ENCODE measurements at places on chromosomes 4 and X.
A peak's percentile ranks its signal among the peaks of the same experiment; 100 is the strongest.

DNA sequence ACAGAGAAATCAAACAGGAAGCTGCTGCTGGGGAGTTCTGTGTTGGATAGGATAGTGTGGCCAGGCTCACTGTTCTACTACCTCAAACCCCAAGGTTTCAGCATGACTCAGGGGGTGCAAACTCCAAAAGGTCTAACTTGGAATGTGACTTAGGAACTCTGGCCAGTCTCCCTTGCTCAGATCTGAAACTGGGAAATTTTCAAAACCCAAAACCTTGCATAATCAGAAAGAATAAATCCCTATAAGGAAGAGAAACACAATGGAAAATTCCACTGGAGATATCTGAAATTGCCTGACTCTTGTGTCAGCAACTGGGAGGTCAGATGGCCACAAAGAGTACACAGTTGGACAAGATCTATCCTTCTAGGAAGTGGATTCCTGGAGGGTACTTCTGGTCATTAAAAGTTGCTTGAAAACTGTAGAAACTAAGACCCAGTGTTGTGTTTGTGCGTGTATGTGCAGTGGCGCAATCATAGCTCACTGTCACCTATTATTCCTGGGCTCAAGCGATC lies 58.0 kb downstream of the PPEF2 start:
- DNase-seq: no peak

DNA sequence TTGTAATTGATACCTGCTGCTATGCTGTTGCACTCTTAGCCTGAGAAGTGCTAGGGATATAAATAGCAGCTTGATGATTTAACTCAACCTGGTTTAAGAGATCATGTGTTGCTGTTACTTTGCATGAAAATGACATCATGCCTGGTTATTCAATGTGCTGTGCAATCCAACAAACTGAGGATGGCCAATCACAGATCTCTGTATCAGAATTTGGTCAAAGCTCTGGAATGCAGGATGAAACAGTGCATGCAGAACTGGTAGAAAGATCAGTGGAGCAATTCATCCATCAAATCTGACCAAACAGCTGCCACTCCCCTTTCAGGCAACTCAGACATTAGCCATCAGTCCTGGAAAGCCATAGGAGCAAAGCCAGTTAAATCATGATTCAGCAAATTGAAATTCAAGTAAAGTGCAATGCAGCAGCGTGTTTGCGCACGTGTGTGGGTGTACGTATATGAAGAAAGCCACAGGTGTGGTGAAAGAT lies 160.3 kb upstream of the RASGEF1B start:
- DNase-seq: no peak

GRCh38 chr4:147960971-147961370 lies 229.1 kb downstream of the ARHGAP10 start:
- no peak for DNase-seq

DNA sequence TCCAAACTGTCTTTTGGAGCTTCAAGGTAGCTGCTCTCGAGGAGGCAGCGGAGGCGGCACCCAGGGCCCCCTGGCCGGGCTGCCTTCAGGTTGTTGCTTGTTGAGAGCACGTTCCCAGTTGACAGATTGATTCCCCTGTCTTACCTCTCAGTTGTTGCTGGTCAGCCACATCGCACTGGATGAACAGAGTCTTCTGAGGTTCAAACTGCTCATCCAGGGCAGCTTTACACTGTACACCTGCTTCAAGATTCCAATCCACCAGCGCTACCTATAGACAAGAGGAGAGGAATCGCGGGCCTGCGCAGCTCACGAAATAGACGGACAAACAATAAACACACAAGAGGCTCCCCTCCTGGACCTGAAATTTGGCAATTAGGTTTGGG lies 497 bp downstream of the HPGD start:
- peak; percentile 31 for DNase-seq

DNA sequence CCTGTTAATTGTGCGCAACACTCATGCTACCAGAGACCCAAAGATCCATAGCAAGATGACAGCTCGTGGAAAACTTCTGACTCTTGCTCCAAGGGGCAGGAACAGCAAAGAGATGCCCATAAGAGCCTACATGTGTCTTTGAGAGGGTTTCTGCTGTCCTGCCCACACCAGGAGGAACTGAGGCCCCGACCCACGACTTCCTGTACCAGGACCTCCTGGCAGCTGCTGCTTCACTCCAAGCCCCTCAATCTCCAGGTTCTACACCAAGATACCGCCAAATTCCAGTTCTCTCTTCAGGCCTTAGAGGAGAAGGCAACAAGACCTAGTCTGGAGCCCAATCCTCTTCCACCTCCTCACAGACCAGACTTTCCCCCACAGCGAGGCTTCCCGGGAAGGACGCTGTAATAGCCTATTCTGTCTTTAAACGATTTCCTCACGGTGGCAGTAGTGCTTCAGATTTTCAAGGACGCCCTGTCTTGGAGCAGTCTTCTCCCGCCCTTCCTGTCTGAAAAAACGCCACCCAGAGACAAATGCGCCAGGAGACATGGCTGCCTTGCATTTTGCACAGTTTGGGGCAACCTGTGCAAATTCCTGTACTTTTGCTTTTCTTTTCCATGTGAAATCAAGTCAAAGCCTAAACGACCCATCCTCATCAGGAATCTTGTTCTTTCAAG lies 230.2 kb upstream of the STK26 start:
- DNase-seq: peak; percentile 80

- DNase-seq: no peak
These were observed 357.9 kb downstream of the UNC5C start for GRCh38 chr4:95190751-95191436.

GRCh38 chr4:25667931-25668557 lies 12.4 kb downstream of the SLC34A2 start:
- no peak for DNase-seq

DNA sequence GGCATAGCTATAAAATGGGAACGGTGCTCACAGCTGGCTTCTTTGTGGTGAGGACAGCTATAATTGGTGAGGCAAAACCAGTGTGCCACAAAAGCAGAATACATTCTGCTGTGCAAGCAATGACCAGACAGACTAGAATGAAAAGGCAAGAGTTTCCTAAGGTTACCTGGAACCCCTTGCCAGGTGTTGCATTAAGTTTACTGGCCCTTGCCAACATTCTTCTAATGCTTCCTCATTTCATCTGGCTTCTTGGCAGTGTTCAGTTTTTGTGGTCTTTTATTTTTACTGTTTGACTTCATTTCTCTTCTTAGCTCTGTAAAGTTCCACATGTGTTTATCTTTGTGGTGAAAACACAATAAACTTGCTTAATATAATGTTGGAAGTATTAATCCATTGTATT lies 131.4 kb downstream of the PTTG2 start:
- DNase-seq: no peak

DNA sequence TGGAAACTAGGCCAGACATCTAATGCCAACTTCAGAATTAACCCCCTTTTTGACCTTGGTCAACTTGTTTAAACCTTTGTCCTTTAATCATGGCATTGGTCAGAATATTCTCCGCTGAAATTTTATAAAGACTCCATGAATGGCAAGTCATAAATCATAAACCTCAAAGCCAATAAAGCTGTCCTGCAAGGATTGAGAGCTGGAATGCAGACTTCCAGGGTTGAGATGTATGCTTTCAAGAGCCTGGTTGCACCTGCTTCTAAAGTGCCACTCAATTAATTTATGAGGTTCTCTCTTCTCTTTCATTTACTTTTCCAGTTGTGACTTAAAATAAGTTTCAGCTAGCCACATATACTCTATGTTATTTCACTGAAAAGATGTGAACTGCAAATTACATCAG lies 136.2 kb upstream of the HCCS start:
- no peak for DNase-seq

- no peak for DNase-seq
These were observed 91.1 kb downstream of the SCFD2 start for GRCh38 chr4:53274609-53275268.

DNA sequence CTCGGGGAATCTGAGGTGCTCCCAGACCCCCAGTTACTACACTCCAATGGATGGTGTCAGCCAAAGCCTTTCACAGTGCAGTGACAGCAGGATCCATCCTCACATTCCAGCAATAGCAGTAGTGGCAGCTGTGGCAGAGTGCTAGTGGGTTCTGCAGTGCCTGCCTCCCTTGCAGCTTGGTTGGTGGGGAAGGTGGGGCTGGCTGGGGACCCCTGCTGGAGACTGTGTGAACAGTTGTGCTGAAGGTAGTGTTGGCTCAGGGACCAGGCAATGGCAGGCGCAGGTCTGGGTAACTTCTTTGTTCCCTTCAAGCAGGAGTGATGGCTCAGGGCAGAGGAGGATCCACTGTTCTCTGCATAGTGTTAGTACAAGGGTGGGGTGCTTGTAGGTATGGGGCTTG lies 343.7 kb upstream of the TRAM1L1 start:
- no peak for DNase-seq

DNA sequence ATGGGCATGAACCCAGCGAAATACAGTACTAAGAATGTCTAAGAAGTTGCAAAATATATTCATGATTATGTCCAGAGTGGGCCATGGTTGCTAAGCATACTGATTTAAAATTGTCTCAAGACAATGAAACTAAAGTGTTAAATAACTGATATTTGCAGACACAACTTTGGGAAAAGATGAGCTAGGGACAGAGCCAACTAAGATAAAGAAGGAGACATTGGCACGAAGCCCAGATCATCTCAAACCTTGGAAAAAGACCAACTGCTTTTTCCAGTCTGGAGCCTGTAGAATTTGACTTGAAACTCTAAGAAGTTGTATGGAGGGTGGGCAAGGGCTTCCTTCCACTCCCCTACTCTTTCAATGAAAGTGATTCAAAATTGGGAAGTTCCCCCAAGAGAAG lies 108.5 kb upstream of the GLRA2 start:
- DNase-seq: no peak

DNA sequence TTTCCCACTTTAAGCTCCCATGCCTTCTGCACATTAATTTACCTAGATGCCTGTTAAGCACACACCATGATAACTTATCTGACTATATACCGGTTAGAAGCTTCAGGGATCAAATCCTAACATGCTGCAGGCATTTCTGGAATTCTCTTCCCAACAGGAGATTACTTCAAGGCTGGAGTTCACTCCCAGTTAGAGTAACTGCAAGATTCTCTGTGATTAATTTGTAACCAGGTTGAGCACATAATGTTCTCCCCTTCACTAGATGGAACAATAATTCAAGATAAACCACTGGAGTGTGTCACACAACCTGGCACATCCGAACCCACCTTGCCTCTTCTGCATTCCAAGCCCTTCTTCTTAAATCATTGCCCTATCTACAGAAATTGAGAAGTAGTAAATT lies 11.8 kb upstream of the UGT2A3 start:
- DNase-seq: no peak

DNA sequence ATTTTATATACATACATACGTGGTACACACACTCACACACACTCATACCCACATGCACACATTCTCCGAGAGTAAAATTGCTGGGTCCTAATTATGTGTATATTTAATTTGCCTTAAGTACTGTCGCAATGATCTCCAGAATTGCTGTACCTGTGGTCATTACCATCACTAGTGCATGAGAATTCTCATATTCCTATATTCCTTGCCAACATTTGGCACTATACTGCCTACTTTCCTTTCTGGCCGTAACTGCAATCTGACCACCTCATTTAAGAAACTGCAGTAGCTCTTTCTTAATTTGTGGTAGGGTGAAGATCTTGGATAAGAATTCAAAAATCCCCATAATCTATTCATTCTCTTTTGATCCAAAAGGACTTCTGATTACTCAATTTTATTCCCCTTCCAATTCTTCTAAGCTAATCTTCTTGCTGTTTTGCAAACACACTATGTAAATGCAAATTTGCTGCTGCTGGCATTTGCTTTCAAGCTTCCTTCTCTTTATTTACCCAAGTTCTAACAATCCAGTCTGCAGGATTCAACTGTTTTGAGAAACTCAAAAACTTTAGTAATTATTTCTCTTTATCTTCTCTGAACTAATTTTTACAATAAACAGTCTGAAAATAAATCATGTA lies 45.1 kb downstream of the ASIC5 start:
- no peak for DNase-seq

DNA sequence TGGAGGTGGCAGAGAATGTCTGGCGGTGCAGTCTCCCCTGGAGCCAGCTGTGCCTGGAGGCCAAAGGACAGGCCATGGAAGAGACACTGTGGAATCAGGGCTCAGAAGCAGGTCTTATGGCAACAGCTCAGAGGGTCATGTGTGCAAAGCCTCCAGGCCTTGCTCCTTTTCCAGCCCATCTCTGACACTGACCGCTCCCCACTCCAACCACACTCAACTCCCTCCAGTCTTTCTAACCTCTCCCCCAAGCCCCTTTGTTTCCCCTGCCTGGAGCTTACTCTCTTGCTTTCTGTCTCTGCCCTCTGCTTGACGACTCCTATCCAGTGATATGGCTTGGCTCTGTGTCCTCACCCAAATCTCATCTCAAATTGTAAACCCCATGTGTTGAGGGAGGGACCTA lies 34.2 kb upstream of the CRMP1 start:
- no peak for DNase-seq

DNA sequence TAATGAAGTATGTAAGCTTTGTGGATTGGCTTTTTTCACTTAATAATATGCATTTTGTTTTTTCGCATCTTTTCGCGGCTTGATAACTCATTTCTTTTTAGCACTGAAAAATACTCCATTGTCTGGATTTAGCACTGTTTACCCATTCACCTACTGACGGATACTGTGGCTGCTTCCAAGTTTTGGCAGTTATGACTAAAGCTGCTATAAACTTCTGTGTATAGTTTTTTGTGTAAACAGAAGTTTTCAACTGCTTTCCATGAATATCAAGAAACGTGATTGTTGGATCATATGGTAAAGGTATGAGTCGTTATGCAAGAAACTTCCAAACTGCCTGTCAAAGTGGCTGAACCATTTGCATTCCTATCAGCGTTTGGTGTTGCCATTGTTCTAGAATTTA lies 87.6 kb downstream of the BMP3 start:
- no peak for DNase-seq

DNA sequence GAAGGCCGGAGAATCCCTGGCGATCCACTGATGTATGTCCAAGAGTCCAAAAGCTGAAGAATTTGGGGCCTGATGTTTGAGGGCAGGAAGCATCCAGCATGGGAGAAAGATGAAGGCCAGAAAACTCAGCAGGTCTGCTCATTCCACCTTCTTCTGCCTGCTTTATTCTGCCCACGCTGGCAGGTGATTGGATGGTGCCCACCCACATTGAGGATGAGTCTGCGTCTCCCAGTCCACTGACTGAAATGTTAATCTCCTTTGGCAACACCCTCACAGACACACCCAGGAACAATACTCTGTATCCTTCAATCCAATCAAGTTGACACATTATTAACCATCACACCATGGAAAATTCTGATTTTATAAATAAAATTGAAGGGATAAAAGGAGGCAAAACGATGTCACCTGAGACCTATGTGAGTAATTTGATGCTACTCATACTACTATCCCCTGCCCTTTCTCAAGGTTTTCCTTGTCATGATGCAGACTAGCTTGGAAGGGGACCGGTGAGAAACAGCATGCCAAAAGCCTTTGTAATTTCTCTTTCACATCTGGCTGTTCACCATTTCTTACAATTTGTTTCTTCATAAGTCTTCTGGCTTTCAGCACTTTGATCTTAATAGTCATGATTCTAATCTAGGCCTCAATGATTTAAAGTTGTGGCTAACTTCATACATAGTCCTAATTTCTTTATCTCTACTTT lies 9.7 kb upstream of the PYURF start:
- no peak for DNase-seq

GRCh38 chr4:176601124-176601523 lies 191.6 kb downstream of the VEGFC start:
- no peak for DNase-seq

GRCh38 chr4:97500423-97500822 lies 642.9 kb downstream of the STPG2 start:
- no peak for DNase-seq
